ENCODE measurements at places on chromosomes 3 and 15. TPM values are rescaled to one million over a fixed set of nuclear protein-coding genes. Genes with fewer than 3 reads are reported as not detected.

The MYLK gene
- total RNA-seq = 6.5 TPM

The CDC25A gene
- 22.8 TPM for total RNA-seq

The SH3GL3 gene
- 1.7 TPM for total RNA-seq

The CLEC3B gene
- total RNA-seq = 0.79 TPM

The GABRA5 gene
- not detected for total RNA-seq

The ATP13A5 gene
- total RNA-seq = 0.49 TPM

Data from airway epithelial cell (primary cell).